ENCODE measurements at places on chromosomes 6 and 20.

DNA sequence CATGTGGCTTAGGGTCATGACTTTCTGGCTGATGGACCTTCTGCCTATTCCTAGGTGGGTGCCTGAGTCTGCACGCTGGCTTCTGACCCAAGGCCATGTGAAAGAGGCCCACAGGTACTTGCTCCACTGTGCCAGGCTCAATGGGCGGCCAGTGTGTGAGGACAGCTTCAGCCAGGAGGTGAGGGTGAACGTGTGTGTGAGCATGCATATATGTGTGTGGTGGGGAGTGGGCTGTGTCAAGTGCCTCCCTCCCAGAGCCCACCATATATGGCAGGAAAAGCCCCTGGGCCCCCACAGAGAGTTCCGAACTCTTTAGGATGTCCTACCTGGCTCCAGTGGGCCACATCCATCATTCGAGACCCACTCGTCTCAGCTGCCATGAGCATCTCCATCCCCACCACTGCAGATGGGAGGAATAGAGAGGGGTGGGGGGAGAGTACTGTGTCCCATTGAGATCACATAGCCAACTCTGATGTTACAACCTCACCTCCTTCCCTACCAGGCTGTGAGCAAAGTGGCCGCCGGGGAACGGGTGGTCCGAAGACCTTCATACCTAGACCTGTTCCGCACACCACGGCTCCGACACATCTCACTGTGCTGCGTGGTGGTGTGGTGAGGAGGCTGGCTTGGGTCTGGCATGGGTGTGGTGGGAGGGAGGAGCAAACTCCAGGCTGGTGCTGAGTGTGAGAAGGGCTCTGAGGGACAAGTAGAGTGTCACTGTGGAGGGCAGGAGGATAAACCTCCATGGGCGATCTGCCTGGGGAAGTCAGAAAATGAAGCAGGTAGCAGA lies 3.2 kb downstream of the SLC22A7 start:
- no peak for DNase-seq

- no peak for DNase-seq
Observed at GRCh38 chr20:13934992-13935894, 55.2 kb downstream of the SEL1L2 start.

DNA sequence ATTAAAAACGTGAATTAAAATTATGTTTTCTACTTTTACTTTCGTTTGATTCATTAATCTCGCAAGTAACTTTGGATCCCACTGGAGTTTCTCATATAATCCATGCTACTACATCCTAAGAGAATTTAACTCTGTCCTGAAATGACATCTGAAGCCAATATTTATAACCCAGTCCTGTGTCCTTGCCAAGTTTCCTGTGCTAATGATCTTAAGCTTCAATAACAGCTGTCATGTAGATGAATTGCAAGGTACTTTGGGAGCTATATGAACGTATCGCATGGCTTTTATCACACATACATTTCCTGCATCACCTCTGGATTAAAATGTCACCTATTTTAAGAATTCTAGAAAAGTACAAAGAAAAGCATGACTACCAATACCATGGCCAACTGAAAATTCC lies 833.8 kb upstream of the CITED2 start:
- no peak for DNase-seq

DNA sequence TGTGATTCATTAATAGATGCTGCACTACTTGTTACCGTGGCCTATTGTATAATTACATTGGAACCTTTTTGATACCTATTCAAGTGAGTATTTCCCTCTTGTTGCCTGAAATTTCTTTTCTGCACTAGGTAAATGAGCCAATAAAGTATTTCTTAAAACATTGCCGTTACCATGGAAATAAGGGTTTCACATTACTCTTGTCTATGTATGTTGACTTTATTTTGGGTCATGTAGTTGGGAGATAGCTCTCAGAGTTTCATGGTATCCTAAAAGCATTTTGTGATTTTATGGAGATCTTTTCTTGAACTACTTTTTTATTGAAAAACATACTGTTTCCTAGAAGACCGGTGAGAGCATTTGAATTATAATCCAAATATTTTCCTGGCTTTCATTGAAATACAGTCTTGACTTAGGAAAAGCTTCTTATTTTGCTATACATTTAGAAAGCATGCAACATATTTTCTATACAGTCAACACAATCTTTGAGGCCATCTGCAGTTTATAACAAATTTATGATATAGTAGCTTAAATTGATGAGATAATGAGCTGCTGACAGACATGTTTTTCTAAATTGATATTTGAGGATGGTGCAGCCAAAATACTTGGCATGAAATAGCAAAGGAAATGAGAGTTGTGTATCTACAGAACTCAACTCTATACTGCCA lies 650.4 kb downstream of the RFPL4B start:
- DNase-seq, result no peak

DNA sequence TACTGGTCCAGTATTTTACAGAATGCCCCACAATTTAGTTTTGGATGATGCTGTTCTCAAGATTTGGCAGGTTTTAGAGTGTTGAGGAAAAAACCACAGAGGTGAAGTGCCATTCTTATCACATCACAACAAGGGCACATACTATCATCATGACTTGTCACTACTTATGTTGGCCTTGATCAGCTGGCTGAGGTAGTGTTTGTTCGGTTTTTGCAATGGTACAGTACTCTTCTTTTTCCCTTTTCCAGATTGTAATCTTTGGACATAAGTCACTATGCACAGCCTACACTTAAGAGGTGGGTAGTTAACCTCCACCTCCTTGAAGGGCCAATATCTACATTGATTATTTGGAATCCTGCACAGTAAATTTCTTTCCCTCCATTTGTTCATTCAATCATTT lies 8.8 kb downstream of the TENT5A start:
- DNase-seq, result no peak

DNA sequence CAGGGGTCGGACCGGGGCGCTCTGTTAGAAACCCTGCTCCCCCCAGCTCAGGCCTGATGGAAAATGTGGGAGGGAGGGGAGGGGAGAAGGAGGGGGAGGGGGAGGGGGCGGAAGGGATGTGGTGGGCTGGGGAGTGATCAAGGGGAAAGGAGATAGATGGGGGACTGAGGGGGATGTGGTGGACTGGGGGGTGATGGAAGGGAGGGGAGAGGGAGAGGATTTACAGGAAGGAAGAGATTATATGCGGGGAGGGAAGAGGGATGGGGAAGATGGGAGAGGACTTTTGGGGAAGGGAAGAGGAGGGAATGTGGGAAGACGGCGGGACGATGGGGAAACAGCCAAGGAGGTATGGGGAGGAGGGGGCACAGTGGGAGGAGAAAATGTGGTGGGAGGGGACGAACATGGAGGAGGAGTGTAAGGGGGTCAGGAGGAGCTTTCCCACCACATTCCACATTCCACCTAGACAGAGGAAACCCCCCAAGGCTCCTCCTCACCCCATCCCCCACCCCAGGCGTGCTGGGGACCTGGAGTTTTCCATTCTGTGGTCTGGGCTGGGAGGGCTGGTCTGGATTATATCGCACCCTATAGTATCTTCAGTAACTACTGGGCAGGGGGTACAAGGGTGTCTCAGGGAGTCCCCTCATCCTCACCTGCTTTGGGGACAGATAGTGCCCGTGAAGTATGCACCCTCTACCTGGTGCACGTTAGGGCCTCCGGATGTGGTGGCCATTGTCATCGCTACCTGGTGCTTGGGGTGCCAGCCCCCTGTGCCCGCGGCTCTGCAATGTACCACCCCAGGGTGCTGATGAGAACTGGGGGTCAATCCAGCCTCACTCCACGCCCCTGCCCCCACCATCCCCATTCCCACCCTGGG lies 578 bp upstream of the PTGIS start:
- no peak for DNase-seq

DNA sequence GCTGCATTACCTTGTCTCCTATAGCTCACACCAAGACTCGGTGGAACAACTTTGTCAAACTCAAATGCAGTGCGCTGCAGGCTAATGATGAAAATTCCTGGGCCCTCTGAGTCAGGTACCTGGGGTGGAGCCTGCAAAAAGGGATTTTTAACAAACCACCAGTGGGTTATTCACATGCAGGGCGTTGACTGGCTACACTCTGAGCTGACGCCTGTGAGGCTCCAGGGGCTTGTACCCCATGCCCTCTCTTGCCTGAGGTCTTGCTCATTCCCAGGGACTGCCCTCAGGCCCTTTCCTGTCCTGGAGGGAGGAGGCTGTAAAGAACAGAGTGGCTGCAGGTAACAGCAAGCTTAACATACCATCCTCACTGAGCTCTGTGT lies 9.2 kb downstream of the GTSF1L start:
- DNase-seq, result no peak

- DNase-seq, result no peak
Observed at GRCh38 chr6:40897390-40898003, 141.5 kb downstream of the UNC5CL start.

GRCh38 chr20:60224914-60225313 lies 266.7 kb downstream of the CDH26 start:
- peak; percentile 57 for DNase-seq

DNA sequence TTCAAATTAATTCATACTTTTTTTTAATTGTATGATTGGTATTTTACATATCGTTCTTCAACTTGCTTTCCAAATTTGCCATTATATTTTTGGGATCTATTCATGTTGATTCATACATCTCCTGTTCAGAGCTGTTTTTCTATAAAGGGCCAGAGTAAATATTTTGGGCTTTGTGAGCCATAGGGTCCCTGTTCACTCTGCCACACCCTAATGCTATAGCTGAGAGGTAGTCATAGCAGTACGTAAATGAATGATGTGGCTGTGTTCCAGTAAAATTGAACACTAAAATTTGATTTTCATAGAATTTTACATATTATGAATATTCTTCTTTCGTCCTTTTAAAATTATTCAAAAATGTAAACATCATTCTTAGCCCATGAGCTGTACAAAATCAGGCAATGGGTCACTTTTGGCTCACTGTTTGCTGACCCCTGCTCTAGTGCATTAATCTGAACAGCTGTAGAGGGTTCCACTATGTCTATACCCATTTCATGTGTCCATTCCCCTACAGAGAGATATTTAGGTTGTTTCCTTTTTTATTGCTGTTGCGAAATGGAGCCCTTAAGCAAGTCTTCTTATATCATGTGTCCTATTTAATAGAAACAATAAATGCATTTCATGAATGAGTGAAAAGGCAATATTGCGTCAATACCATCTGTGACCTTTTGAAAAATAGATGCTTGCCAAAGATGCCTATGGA lies 136.4 kb upstream of the SALL4 start:
- no peak for DNase-seq

- DNase-seq, result no peak
Observed at GRCh38 chr6:136920216-136920615, 1.9 kb upstream of the SLC35D3 start.

GRCh38 chr20:38854654-38855066 lies 49.2 kb downstream of the PPP1R16B start:
- DNase-seq, result no peak

GRCh38 chr6:117025310-117025709 lies 148.3 kb downstream of the RFX6 start:
- no peak for DNase-seq

GRCh38 chr6:113092795-113093194 lies 745.7 kb downstream of the RFPL4B start:
- DNase-seq, result no peak

DNA sequence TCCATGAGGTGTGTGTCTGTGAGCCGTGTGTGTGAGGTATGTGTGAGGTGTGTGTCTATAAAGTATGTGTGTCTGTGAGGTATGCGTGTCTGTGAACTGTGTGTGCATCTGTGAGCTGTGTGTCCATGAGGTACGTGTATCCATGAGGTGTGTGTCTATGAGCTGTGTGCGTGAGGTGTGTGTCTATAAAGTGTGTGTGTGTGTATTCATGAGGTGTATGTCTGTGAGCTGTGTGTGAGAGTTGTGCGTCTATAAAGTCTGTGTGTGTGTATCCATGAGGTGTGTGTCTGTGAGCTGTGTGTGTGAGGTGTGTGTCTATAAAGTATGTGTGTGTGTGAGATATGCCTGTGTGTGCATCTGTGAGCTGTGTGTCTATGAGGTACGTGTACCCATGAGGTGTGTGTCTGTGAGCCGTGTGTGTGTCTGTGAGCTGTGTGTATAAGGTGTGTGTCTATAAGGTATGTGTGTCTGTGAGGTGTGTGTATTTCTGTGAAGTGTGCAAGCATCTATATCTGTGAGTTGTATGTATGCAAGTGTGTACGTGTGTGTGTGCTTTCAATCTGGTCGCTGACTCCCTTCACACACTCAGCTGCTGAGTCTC lies 91.9 kb upstream of the FOXP4 start:
- DNase-seq, result no peak

- DNase-seq, result no peak
Observed at GRCh38 chr6:165658395-165659058, 4.5 kb downstream of the PDE10A start.

DNA sequence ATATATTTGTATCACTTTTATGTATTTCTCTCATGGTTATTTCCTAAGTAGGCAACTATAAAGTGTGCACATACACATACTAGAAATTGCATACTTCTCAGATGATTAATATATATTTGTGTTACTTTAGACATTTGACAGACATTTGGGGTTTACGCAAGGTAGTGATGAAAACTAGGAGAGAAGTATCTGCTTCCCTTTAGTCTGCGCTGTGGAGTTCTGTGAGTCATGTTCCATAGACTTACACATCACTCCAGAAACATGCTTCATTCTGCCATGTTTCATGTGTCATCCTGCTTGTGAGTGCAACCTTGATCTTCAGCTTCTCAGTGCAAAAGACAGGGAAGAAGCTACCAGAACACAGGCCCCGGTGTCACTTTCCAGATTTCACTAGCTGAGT lies 200.7 kb upstream of the BMP2 start:
- no peak for DNase-seq

- no peak for DNase-seq
Observed at GRCh38 chr6:32113386-32114352, 4.5 kb upstream of the TNXB start.

DNA sequence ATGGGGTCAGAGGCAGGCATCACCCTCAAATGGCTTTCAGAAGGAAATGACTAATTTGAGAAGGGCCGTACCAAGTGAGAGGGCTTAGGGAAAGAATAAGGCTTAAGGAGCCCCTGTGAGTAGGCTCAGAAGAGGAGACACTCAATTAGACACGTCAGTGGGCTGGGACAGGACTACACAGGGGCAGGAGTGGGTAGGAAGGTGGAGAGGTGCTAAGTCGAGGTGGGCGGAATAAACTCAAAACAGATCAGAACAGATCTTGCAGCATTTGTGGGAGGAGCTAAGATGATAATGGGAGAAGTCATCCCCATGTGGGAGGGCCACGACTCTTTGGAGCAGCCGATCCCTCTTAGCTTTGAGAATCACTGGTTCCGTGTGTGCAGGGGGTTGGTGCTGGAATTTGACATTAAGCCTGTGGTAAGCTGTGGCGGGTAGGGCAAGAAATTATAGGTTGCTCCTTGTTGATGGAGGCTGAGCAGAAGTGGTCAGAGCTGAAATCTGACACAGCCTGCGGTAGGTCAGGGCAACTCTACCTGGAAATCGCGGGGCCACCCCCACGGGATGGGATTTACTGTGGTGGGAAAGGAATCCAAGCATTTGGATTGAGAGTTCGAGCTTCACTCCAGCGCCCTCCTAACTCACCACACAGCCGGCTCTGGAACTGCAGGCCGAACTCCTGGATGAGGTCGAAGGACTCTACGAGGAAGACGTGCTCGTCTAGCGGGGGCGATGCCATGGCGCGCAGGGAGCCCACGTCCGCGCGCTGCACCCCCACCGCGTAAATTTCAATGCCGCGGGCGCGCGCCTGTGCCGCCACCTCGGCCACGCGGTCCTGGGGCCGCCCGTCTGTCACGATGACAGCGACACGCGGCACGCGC lies 2.8 kb upstream of the RBPJL start:
- no peak for DNase-seq

GRCh38 chr6:35077713-35078105 lies 63.4 kb downstream of the TCP11 start:
- DNase-seq, result no peak
